ENCODE measurements at places on chromosomes 3 and 15. TPM values are rescaled to one million over a fixed set of nuclear protein-coding genes. Genes with fewer than 3 reads are reported as not detected.

- no peak for DNase-seq
These were observed 91.1 kb upstream of the FGF7 start for GRCh38 chr15:49331951-49332350.

- DNase-seq, result no peak
These were observed 643.2 kb downstream of the OTOL1 start for GRCh38 chr3:162139841-162140240.

CLEC3B gene
- polyA plus RNA-seq, result 110 TPM

DNA sequence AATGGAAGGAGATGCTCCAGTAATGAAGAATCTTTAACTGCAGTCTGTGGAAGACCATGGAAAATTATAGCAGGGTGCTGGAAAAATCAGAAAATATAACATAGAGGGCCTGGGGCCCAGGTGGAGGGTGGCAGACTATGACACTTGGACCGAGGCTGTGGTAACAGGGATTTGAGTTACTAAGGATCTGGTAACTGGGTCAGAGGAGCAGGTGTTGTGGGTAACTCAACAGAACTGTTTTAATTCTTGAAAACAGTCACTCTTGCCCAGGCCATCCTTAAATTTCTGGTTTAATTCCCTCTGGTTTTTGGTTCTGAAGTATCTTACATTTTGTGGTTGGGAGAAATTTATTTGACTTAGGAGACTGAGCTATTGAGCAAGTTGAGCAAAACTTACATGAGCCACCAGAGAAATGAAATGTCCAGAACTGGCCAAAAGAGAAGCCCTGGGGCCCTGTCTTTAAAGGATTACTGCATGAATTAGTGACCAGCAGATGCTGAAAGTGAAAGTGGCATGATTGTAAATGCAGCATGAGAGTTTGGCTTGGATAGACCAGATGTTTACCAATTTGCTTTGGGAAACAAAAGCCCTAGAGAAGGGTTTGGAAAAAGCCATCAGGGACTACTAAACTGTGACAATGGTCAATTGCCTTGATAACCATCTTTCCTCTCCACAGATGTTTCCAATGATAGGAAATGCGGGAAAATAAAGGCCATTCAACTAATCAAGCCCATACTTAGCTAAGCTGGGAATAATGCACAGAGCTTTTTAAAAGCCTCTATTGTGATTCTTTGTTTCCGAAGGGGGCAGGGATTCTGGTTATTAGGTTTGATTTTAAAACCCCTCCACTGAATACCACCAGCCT is 374.9 kb upstream of the TGFBR2 start:
- no peak for DNase-seq

CP gene
- polyA plus RNA-seq, result 5.6 TPM

- DNase-seq, result no peak
These were observed 651 bp downstream of the UBA3 start for GRCh38 chr3:69079269-69080159.

- no peak for DNase-seq
These were observed 407.4 kb downstream of the NTRK3 start for GRCh38 chr15:87849181-87849580.

DNAJA4 gene
- polyA plus RNA-seq, result 48.0 TPM

- no peak for DNase-seq
These were observed 278.9 kb upstream of the STT3B start for GRCh38 chr3:31253782-31254181.

TTC21A gene
- 19.0 TPM for polyA plus RNA-seq

DNA sequence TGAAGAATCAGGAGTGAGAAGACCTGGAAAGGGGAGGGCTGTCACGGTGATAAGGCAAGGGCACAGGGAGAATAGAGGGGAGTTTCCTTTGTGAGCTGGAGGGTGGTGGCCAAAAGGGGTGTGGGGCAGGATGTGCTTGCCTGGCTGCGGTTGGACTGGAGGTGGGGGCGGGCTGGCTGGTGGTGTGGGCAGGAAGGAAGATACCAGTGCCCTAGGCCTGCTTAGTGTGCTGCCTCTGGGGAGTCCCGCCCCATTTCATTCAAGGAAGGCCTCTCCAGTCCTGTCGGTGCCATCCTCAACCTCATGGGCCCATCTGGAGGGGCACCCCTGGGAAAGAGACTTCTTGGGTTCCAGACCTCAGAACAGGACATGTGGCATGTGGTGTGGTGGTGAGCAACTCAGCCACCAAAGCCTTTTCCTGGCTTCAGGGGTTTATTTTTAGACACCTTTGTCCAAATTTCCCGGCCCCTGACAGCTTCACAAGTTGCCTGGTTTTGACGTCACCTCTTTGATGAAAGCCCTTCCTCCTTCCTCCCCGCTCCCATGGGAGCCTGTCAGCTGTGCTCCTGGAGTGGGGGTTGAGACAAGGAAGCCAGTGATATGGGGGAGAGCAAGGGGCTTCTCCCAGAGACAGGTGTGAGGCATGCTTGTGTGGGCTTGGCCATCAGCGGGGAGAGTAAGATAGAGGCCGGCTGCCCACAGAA is 15.6 kb downstream of the TEX264 start:
- no peak for DNase-seq

- no peak for DNase-seq
These were observed 88.3 kb upstream of the CTNNB1 start for GRCh38 chr3:41111011-41111410.

All from right lung (tissue), 10 donors.